ENCODE measurements at places on chromosomes 1 and 21. TPM values are rescaled to one million over a fixed set of nuclear protein-coding genes. Genes with fewer than 3 reads are reported as not detected.
A peak's percentile ranks its signal among the peaks of the same experiment; 100 is the strongest.

GRCh38 chr1:231338270-231339128 lies at the start of gene SPRTN:
SPRTN (plus strand) TSS chr1:231338293; CDS start chr1:231338384, 91 bp downstream.
- H3K27ac ChIP-seq: peak within 1 kb of the TSS; percentile 96
- no peaks in the 10 kb centered on the region for H3K27me3 ChIP-seq
- H3K4me3 ChIP-seq: peak within 1 kb of the TSS; percentile 96
- no peak for DNase-seq

The F13B gene
- polyA plus RNA-seq: not detected

The FCRL6 gene
- not detected for polyA plus RNA-seq

DNA sequence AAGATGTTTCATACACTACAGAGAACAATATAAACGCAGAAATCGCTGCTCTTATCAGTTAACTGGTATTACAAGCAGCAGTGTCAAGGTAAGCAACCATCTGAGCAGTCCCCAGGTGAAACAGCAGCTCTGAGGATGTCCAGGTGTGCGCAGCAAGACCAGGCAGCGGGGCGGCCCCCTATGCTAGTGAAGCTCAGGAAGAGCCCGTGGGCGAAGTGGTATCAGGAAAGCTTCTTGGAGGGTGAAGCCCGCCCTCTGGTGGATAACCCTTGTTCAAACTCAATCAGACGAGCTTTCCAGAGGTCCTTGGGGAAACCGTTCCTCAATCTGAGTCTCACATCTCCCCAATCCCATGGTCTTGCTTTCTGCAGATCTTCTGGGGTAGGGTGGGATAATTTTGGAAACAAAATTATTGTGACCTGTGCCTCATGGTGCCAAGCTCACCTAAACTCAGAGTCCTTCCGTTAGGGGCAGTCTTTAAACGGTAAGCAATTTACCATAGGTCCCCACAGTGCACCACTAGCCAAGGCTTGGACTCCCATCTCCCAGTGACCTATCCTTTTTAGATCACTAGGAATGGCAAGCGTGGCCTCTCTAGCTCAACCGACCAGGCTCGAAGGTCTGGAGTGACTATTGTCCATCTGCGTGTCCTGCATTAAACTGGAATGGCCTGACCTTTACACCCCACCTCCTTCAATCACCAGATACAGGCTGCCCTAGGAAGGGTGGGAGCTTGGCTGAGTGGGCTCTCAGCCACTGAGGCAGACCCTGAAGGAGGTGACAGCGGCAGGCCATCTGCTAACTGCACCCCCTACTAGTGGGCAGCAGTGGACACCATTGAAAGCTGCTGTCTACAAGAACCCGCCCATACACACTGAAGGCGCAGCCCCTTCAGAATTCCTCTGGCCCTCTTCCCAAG lies 13.6 kb upstream of the FAM110D start:
- H3K36me3 ChIP-seq: no peaks in the 10 kb centered on the region
- no peak overlapping the region for H3K4me3 ChIP-seq
- no peaks in the 10 kb centered on the region for H3K4me1 ChIP-seq
- peaks cover 12% of the 10 kb centered on the region for H3K27me3 ChIP-seq
- no peak overlapping the region for H3K27ac ChIP-seq

The ASCL5 gene
- polyA plus RNA-seq: not detected

The OR10Z1 gene
- not detected for polyA plus RNA-seq

- no peaks in the 10 kb centered on the region for H3K27me3 ChIP-seq
- H3K4me3 ChIP-seq: no peak overlapping the region
- no peak overlapping the region for H3K27ac ChIP-seq
- H3K36me3 ChIP-seq: no peaks in the 10 kb centered on the region
- peak; percentile 33 for DNase-seq
- H3K4me1 ChIP-seq: peaks cover 7% of the 10 kb centered on the region
Observed at GRCh38 chr1:33442141-33442540, 11.2 kb upstream of the PHC2 start.

GRCh38 chr1:15578921-15579682 lies 5.7 kb downstream of the AGMAT start:
- no peaks in the 10 kb centered on the region for H3K27me3 ChIP-seq
- H3K36me3 ChIP-seq: no peaks in the 10 kb centered on the region
- H3K4me3 ChIP-seq: no peak overlapping the region
- no peak overlapping the region for H3K27ac ChIP-seq
- H3K4me1 ChIP-seq: no peaks in the 10 kb centered on the region

DNA sequence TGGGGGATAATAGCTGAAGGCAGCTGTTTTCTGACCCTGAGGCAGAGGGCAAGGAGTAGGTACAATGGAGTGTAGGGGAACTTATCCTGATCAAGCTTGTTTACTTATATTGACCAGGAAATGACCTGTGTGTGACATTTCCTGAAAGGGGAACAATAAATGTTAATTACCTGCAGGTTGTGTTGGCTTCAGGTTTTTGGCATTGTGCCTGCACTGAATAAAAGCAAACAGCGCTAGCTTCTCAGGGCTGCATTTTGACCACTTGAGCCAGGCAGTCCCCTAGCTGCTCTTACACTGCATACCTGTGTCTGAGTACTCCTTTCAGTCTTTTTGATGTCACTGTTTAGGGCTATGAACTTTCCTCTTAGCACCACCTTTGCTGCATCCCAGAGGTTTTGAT lies 40.6 kb downstream of the DRAM2 start:
- H3K27me3 ChIP-seq: no peaks in the 10 kb centered on the region
- no peak overlapping the region for H3K4me3 ChIP-seq
- no peak for DNase-seq
- H3K36me3 ChIP-seq: no peaks in the 10 kb centered on the region

Data from fibroblast of lung (primary cell).